Karpas-422 (cell line): ENCODE measurements at places on chromosomes 6 and 20. TPM values are rescaled to one million over a fixed set of nuclear protein-coding genes. Genes with fewer than 3 reads are reported as not detected.

The TFAP2D gene
- total RNA-seq, result not detected in 2 replicates

The DPPA5 gene
- total RNA-seq, result not detected in 2 replicates

The DAAM2 gene
- not detected in 2 replicates for total RNA-seq

DNA sequence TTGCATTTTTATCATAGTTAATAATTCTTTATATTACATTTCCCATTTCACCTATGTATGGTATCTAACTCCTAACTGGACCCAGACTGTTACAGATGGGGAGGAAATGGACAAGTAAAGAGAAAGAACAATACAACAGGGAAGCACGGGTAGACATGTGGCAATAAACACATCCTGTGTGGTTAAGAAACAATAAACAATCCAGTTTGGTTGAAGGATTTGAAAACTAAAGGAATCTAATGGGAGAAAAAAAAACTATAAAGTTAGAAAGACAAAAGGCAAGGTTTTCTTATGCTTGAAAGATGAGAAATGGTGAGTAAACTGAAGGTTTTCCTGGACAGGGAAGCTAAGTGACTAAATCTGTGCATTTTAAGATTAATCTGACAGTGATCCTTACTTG, 34.9 kb upstream of the ALDH8A1 start:
- no peak for DNase-seq
- no peak overlapping the region for H3K4me3 ChIP-seq
- H3K27ac ChIP-seq, result no peak overlapping the region
- no peaks in the 10 kb centered on the region for H3K4me1 ChIP-seq

The RXRB gene
- 26.2 and 31.1 TPM in 2 replicates for total RNA-seq

DNA sequence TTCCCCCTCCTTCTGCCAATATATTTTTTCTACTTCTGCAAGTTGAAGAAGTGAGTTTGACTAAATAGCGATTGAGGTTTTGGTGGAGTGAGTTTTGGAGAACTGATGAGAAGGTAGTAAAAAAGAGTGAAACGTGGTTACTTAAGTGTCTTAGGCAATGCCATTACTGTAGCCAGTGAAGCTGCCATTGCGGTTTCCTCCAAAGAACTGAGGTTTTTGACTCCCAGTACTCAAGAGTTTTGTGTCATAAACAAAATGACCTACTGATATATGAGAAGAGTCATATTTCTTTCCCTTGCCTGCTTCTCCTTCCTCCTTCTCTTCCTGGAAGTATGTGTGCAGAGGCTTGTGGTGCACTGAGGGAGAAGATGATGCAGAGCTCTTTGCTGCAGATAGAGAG, 554.5 kb upstream of the MAP3K7 start:
- no peaks in the 10 kb centered on the region for H3K4me1 ChIP-seq
- no peak overlapping the region for H3K27ac ChIP-seq
- H3K4me3 ChIP-seq, result no peak overlapping the region
- no peaks in the 10 kb centered on the region for H3K27me3 ChIP-seq
- no peaks in the 10 kb centered on the region for H3K36me3 ChIP-seq

The PCSK2 gene
- not detected in 2 replicates for total RNA-seq

GRCh38 chr6:17877196-17877894, 110.1 kb downstream of the KIF13A start:
- H3K36me3 ChIP-seq, result no peaks in the 10 kb centered on the region
- H3K4me1 ChIP-seq, result no peaks in the 10 kb centered on the region
- no peaks in the 10 kb centered on the region for H3K27me3 ChIP-seq
- no peak overlapping the region for H3K4me3 ChIP-seq
- no peak for DNase-seq
- H3K27ac ChIP-seq, result no peak overlapping the region

The CALHM6 gene
- 0.25 TPM in 1 of 2 replicates, not detected in the other for total RNA-seq

GRCh38 chr6:82775361-82775760, 290.3 kb downstream of the UBE3D start:
- no peak overlapping the region for H3K27ac ChIP-seq
- no peak for DNase-seq
- H3K27me3 ChIP-seq, result no peaks in the 10 kb centered on the region
- H3K4me3 ChIP-seq, result no peak overlapping the region
- no peaks in the 10 kb centered on the region for H3K4me1 ChIP-seq

DNA sequence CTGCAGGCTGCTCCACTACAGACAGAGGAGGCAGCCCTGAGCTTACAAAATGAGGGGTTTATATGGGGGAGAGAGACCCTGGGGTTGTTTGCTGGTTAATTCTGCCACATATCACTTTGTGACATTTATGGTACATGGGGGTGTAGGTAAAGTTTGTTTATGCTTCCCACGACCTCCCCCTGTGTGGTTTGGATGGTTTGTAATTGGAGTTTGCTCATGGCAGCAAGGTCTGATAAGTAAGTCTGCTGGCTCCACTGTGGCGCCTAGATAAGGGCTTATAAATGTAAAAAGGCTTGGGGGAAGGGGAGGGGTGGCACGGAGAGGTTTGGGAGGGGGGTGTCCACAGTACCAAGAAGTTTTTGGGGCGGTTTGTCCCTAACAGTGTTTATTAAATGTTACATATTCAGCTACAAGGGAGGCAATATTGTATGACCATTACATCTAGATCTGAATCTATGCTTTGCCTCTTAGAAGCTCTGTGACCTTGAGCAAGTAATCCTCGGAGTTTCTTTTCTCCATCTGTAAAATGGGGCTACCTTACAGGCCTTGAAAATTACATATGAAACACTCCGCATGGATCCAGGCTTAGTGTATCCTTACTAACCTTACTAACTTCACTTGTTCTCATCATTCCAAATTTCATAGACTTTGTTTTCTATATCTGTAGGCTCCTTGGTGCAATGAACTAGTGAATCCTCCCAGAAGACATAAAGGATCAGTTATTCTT, 204.8 kb upstream of the NOX3 start:
- H3K27ac ChIP-seq, result no peak overlapping the region
- no peaks in the 10 kb centered on the region for H3K4me1 ChIP-seq
- DNase-seq, result no peak

DNA sequence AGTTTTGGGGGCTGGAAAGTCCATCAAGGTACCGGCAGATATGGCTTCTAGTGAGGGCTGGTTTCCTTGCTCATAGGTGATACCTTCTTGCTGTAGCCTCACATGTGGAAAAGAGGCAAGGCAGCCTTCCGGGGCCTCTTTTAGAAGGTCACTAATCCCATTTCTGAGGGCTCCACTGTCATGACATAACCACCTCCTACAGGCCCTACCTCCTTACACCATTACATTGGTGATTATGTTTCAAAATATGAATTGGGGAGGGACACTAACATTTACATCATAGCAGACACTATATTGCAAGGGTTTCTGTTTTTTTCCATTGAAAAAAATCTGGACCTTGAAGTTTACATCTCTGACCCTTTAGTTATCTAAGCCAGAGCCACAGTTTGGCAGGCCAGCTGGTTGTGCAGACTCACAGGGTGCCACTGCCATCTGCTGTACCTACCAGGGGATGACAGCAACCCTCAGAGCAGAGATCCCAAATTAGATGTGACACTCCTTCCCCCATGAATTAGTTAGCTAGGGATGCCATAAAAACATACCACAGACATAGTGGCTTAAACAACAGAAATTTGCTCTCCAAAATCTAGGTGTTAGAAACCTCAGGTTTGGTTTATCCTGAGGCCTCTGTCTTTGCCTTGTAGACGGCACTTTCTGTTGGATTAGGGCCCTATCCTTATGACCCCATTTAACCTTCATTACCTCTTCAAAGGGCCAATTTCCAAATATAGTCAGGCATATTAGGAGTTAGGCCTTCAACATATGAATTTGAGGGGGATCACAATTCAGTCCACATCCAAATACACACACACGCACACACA, 166.4 kb upstream of the RNF217 start:
- no peaks in the 10 kb centered on the region for H3K36me3 ChIP-seq
- peak; percentile 66 for DNase-seq

The TMEM151B gene
- total RNA-seq, result 0.04 and 0.18 TPM in 2 replicates

- no peak overlapping the region for H3K4me3 ChIP-seq
- peaks cover 20% of the 10 kb centered on the region for H3K36me3 ChIP-seq
- peaks cover 30% of the 10 kb centered on the region for H3K4me1 ChIP-seq
- H3K27ac ChIP-seq, result no peak overlapping the region
Measured at GRCh38 chr20:49165611-49166010, 22.5 kb downstream of the STAU1 start.

- DNase-seq, result no peak
- H3K4me3 ChIP-seq, result no peak overlapping the region
- no peak overlapping the region for H3K27ac ChIP-seq
Measured at GRCh38 chr6:41100871-41101287, 28.1 kb downstream of the NFYA start.

- no peaks in the 10 kb centered on the region for H3K27me3 ChIP-seq
- no peak for DNase-seq
- no peaks in the 10 kb centered on the region for H3K36me3 ChIP-seq
- H3K4me1 ChIP-seq, result peaks cover 11% of the 10 kb centered on the region
Measured at GRCh38 chr6:35056952-35057351, 84.2 kb downstream of the TCP11 start.

DNA sequence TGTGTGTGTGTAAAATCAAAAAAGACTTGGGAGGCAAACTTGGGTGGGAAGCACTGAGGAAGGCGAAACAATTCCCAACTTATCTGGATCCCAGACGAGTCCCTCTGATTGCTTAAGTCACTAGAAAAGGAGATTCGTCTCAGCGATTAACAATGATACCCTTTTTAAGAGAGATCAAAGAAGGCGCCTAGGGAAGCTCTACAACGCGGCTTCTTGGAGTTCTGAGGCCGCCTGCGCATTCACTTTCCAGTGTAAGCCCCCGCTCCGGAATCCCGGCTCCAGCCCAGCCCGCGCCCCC, 8.7 kb upstream of the TBX18 start:
- no peaks in the 10 kb centered on the region for H3K4me1 ChIP-seq
- no peaks in the 10 kb centered on the region for H3K36me3 ChIP-seq
- H3K4me3 ChIP-seq, result no peak overlapping the region
- no peak overlapping the region for H3K27ac ChIP-seq
- DNase-seq, result no peak

GRCh38 chr6:37142050-37142614, 27.8 kb upstream of the PIM1 start:
- H3K4me1 ChIP-seq, result no peaks in the 10 kb centered on the region
- H3K36me3 ChIP-seq, result no peaks in the 10 kb centered on the region
- no peak for DNase-seq
- no peak overlapping the region for H3K27ac ChIP-seq

DNA sequence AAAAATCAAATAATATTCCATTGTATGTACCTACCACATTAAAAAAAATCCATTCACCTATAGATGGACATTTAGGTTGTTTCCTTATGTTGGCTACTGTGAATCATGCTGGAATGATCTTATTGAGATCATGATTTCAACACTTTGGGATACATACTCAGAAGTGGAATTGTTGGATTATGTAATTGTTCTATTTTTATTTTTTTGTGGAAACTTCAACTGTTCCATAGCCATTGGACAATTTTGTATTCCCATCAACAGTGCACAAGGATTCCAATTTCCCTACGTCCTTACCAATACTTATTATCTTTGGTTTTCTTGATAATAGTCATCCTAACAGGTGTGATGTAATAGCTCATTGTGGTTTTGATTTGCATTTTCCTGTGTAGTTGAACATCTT, 834.0 kb downstream of the MAFB start:
- no peaks in the 10 kb centered on the region for H3K36me3 ChIP-seq
- peaks cover 12% of the 10 kb centered on the region for H3K4me1 ChIP-seq
- no peak overlapping the region for H3K27ac ChIP-seq
- no peaks in the 10 kb centered on the region for H3K27me3 ChIP-seq
- DNase-seq, result no peak
- no peak overlapping the region for H3K4me3 ChIP-seq

DNA sequence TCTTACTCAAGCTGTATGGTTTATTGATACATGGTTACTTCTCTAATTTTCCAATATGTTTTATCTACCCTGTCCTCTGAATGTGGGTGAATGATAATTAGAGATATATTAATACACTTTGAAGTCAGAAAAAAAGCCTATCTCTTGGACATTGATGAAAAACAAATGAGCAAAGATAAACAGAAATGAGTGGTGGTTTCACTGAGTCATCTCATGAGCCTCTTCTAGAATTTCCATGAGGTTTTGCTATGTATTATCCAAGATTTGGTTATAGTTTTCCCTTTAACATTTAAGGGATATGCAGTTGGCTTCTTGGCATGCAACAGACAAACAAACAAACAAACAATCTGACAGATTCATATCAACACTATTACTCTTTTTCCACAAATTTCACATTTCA, 586.8 kb downstream of the RFPL4B start:
- DNase-seq, result no peak
- H3K27me3 ChIP-seq, result no peaks in the 10 kb centered on the region
- no peak overlapping the region for H3K4me3 ChIP-seq
- H3K36me3 ChIP-seq, result no peaks in the 10 kb centered on the region
- no peak overlapping the region for H3K27ac ChIP-seq

The TEAD3 gene
- not detected in 2 replicates for total RNA-seq

The GINS1 gene
- total RNA-seq, result 10.2 and 14.4 TPM in 2 replicates

- no peak for DNase-seq
- no peak overlapping the region for H3K27ac ChIP-seq
- H3K4me1 ChIP-seq, result peaks cover 24% of the 10 kb centered on the region
Measured at GRCh38 chr6:107665382-107665781, 158.7 kb downstream of the SCML4 start.

GRCh38 chr20:46083101-46083500, 6.7 kb downstream of the NCOA5 start:
- H3K27ac ChIP-seq, result no peak overlapping the region
- no peaks in the 10 kb centered on the region for H3K27me3 ChIP-seq
- peaks cover 12% of the 10 kb centered on the region; the same call in 1 of the 2 replicates for H3K36me3 ChIP-seq
- H3K4me3 ChIP-seq, result no peak overlapping the region

The ZBTB12 gene
- total RNA-seq, result 13.3 and 26.3 TPM in 2 replicates

The BCKDHB gene
- 53.9 and 58.3 TPM in 2 replicates for total RNA-seq

The PBX2 gene
- 51.7 and 84.0 TPM in 2 replicates for total RNA-seq

GRCh38 chr20:21103582-21104465, 2.3 kb downstream of the LINC00237 start:
- H3K4me1 ChIP-seq, result peaks cover 36% of the 10 kb centered on the region
- no peak overlapping the region for H3K4me3 ChIP-seq
- no peak overlapping the region for H3K27ac ChIP-seq
- H3K27me3 ChIP-seq, result no peaks in the 10 kb centered on the region
- DNase-seq, result no peak
- no peaks in the 10 kb centered on the region for H3K36me3 ChIP-seq

The ZSCAN31 gene
- 4.0 and 4.2 TPM in 2 replicates for total RNA-seq

- no peak overlapping the region for H3K4me3 ChIP-seq
- H3K4me1 ChIP-seq, result no peaks in the 10 kb centered on the region
- no peaks in the 10 kb centered on the region for H3K27me3 ChIP-seq
- H3K27ac ChIP-seq, result no peak overlapping the region
- no peak for DNase-seq
Measured at GRCh38 chr20:46494077-46494476, 19.3 kb downstream of the ZNF334 start.

- peaks cover 13% of the 10 kb centered on the region for H3K4me1 ChIP-seq
- H3K27me3 ChIP-seq, result no peaks in the 10 kb centered on the region; the same call in 1 of the 2 replicates
- no peak overlapping the region for H3K27ac ChIP-seq
- no peak overlapping the region for H3K4me3 ChIP-seq
- no peaks in the 10 kb centered on the region for H3K36me3 ChIP-seq
Measured at GRCh38 chr6:169201985-169202384, 51.7 kb downstream of the THBS2 start.

- no peak overlapping the region for H3K27ac ChIP-seq
- H3K27me3 ChIP-seq, result no peaks in the 10 kb centered on the region
- no peak for DNase-seq
- peaks cover 5% of the 10 kb centered on the region; the same call in 1 of the 2 replicates for H3K4me1 ChIP-seq
Measured at GRCh38 chr20:46154305-46154704, 36.2 kb downstream of the CD40 start.
